ENCODE measurements at places on chromosomes 16 and 17.

GRCh38 chr17:71084219-71084618 lies 914.9 kb downstream of the KCNJ2 start:
- peak; percentile 52 for DNase-seq

- DNase-seq = no peak
These were observed 6.3 kb downstream of the E4F1 start for GRCh38 chr16:2229632-2230250.

DNA sequence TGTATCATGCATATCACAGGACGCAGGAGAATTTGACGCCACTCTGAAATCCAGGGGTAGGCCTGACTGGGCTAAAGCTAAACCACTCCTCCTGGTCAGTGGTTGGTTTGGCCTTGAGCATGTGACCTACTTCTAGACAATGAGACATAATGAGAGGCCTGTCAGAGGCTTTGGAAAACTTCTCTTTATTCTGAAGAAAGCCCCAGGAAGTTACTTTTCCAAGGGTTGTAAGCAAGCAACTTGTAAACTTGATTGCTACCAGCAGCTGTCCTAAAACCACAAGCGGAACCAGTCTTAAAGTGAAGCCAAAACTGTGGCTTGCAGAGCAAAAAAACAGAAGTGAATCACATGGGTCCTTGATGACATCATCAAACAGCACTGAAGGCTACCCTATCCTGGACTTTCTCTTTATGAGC lies 138.2 kb upstream of the COX10 start:
- no peak for DNase-seq

- DNase-seq = no peak
These were observed 166.2 kb upstream of the KCNJ16 start for GRCh38 chr17:69908626-69909368.

- no peak for DNase-seq
These were observed 774.5 kb upstream of the RBFOX1 start for GRCh38 chr16:6558126-6558525.

GRCh38 chr17:32206861-32207260 lies 58.8 kb upstream of the RHBDL3 start:
- DNase-seq = no peak

DNA sequence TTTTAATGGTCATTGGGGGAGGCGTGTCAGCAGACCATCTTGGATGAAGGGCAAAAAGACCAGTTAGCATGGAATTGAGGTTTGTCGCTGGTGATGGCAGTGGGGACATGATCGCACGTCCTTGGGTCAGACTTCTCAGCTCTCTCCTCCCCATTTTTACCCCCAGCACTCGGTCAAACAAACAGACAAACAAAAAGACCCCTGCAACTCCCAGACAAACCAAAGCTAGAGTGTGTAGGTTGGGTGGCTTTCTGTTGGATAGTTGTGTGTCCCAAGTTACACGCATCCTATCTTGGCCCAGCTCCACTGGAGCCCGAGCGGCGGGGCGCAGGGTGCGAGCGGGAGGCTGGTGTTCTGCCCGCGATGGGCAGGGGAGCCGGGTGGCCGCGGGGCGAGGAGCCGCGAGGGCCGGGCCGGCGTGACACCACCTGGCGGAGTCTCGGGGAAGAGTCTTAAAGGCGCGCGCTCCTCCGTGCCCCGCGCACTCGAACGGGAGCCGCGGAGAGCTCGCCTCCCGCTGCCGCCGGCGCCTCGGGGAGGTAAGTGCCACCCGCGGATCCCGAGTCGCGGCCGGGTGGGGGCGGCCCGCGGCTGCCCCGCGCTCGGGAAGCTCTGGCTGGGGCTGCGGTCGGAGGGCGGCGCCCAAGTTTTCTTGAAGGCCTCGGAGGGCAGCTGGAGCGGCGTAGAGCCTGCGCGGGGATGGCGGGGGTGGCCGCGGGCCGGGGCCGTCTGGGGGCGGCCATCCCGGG lies 18.5 kb upstream of the NTN1 start:
- no peak for DNase-seq

DNA sequence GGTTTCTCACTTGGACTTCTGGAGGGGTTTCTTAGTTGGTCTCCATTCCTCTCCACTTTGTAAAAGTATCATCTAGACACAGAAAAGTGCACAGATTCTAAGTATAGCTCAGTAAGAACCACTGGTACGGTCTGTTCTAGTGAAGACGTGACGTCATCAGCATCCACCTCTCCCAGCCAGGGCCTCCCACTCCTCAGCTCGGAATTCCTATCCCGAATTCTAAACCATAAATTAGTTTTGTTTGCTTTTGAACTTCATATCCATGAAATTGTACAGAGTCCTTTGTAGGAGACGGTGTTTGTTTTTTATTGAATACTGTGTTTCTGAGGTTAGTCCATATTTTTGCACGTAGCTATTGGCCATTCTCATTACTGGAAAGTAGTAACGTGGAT lies 25.5 kb downstream of the FOXK2 start:
- DNase-seq = no peak

- no peak for DNase-seq
These were observed 774 bp upstream of the MAF start for GRCh38 chr16:79601092-79601930.

Measured in iPS DF 6.9 (cell line).